ENCODE measurements at places on chromosomes 5 and 9.

- DNase-seq = no peak
Measured at GRCh38 chr5:138111937-138112336, 27.3 kb downstream of the NME5 start.

GRCh38 chr5:154576429-154576806 lies 98.4 kb upstream of the HAND1 start:
- no peak for DNase-seq

DNA sequence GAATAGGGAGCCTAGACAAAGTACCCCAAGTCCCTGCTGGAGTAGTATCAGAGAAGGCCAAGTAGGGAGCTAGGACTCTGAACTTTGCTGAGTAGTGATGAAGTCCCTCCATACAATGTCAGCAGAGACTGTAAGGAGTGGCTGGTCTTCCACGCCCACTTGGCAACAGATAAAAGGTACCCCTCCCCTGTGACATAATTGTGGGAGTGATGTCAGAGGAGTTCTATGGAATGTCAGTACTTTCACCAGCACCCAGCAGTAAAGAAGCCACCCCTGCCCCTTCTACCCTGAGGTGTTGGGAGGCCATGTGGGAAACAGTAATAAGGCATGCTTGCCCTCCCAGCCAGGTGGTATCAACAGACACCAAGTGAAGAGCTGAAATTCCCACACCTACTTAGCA lies 143.9 kb downstream of the SLIT3 start:
- no peak for DNase-seq

GRCh38 chr5:36458746-36459145 lies 147.7 kb upstream of the SLC1A3 start:
- DNase-seq = no peak

GRCh38 chr5:53069626-53070025 lies 39.9 kb downstream of the MOCS2 start:
- no peak for DNase-seq

DNA sequence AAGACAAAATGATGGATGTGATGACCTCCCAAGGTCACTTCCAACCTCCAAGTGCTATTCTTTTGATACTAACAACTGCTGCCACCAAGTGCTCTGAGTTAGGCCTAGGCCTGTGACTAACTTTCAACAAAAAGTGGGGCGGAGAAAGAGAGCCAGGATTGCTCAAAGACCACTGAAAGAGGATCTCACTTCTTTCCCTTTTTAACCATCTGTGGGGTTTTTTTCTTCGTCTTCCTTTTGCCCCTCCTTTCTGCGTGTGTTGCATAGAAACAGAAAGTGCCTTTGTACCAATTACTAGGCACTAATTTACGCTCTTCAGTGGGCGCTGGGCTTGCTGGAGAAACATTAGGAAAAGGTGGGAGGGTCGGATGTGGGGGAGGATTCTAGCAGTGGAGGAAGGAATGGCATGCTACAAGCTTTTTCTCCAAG lies 8.0 kb downstream of the KLF9 start:
- DNase-seq = no peak

DNA sequence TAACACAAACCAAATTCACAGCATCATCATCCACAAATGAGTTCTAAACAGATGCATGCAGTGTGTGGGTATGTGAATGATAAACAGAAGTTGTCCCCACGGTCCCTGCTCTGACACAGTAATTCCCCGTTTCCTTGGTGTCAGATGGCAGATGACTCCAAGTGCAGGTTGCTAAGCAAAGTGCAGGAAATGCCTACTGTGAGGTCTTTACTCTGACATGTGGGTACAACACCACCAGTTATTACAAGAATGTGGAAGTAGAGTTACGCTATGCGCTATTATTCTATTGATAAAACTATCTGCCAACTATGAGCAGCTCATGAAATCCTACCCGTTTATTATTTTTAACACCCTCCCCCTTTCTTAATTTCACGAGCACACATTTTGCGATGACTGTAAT lies 448.9 kb downstream of the BNC2 start:
- no peak for DNase-seq

DNA sequence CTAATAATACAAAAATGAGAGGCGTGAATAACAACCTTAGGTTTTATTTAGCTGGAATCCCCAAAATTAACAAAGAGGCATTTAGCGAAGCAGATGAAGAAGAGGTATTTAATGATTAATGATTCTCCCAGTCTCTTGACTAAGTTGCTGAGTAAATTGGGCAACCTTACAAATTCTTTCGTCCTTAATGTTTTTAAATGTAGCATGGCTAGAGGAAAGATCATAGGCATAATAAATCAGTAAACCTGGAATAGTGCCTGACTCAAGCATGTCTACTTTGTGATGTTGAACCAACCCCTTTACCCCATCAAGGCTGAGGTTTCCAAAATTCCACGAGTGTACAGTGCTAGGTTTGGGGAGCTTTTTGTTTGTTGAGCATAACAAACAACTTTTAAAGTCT lies 7.9 kb downstream of the BHMT start:
- DNase-seq = no peak

GRCh38 chr5:111236995-111237394 lies 12.8 kb downstream of the CAMK4 start:
- DNase-seq = no peak

- DNase-seq = no peak
Measured at GRCh38 chr5:174459832-174460448, 264.4 kb upstream of the MSX2 start.

DNA sequence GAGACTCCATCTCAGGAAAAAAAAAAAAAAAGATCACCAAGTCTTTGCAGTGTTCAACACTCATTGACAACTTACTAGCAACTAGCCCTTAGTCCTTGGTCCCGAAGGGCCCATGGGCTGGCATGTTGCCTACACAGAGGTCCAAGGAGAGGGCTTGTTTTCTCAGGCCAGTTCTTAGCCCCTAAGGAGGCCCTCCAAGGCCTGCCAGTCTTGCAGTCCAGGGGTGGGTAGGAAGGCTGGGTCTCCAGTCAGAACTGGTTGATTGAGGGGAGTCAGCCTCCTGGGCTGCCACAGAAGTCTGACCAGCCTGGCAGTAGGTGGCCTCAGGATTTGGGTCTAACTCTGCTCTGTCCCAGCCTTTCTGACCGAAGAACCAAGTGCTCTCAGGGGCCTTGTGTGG lies 32.7 kb downstream of the IER5L start:
- DNase-seq = no peak

DNA sequence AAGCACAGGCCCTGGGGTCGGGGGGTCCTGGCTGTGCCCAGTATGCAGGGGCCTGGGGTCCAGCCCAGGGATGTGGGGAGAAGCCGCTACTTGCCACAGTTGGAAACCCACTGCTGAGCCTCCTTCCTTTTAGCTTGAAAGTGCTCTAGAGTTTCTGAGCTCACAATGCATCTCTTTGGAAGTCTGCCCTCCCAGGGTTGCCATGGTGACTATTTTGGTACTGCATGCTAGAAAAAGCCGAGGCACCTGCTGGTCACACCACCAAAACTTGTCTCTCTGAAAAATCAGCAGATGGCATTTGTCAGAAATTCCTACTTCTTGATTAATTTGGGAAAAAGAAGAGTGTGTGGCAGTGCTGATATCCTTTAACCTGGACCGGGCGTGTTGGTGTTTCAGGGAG lies 151.8 kb downstream of the SEC61B start:
- DNase-seq = no peak
